ENCODE measurements at places on chromosomes 6 and 20.

GRCh38 chr6:30171677-30172471, 8.5 kb downstream of the TRIM15 start:
- DNase-seq: peak; percentile 42
- peaks cover 100% of the 10 kb centered on the region for H3K27me3 ChIP-seq
- peaks cover 3% of the 10 kb centered on the region for H3K4me1 ChIP-seq
- H3K36me3 ChIP-seq: no peaks in the 10 kb centered on the region
- no peak overlapping the region for H3K27ac ChIP-seq
- peak overlapping the region; percentile 38 for H3K4me3 ChIP-seq

DNA sequence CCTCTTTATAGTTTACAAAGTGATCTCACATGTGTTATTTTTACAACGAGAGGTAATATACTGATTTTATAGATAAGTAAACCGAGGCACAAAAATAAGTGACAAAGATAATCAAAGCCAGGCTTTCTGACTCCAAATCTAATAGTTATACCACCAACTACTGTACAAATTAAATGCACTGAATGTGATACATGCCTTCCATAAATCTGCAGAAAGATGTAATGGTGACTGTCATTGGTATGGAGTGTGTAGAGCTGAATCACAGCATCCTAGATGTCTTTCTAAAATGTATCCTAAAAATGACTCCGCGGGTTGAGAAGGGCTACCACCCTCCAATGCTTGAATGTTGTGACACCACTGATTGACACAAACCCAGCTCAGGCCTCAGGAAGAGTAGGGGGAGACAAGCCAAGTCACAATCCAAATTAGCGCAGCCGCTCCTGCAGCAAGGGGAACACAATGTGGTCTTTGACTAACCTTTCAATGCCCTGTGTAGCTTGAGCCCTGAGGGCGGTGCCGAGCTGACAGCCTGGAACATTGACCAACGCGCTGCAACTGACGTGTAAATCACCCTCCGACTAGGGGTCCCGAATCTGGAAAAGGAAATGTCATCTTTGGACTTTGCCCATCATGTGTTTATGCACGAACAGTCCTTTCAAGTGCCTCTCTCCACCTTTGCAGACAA, 136.8 kb downstream of the OLIG3 start:
- H3K27ac ChIP-seq: no peak overlapping the region
- no peak for DNase-seq
- no peak overlapping the region for H3K4me3 ChIP-seq
- no peaks in the 10 kb centered on the region for H3K27me3 ChIP-seq
- H3K4me1 ChIP-seq: peaks cover 12% of the 10 kb centered on the region

GRCh38 chr6:17167327-17167979, 65.6 kb downstream of the STMND1 start:
- H3K4me1 ChIP-seq: no peaks in the 10 kb centered on the region
- no peak for DNase-seq
- no peak overlapping the region for H3K4me3 ChIP-seq
- no peaks in the 10 kb centered on the region for H3K36me3 ChIP-seq
- H3K27me3 ChIP-seq: peaks cover 1% of the 10 kb centered on the region

DNA sequence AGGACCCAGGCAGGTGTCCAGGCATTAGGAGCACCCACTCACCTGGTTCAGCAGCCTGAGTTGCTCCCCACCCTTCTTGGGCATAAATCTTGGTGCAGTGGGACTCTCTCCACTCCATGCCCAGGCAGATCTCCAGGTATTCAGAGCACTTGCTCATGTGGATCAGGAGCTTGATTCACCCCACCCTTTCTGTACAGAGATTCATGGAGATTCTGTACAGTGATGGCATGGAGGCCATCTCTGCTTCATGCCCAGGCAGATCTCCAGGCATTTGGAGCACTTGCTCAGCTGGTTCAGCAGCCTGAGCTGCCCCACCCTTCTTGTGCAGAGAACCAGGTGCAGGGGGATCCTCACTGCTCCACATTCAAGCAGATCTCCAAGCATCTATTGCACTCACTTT, 44.1 kb downstream of the BEND6 start:
- no peaks in the 10 kb centered on the region for H3K27me3 ChIP-seq
- H3K36me3 ChIP-seq: peaks cover 13% of the 10 kb centered on the region

DNA sequence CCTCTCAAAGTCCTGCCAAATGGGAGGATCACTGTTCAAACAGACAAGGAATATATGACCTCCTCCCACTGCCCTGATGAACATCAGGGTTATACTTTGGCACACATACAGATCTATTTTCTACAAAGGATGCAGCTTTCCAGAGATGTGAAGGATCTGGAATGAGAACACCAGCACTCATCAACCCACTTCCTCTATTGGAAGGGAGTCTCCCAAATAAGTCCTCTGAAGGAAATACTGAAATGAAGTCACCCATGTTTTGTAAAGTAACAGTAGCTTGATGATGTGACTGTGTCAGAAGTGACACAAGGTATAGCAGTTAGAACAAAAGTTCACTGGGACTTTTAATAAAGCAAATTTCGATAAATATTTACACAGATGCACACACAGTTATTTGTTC, 104.9 kb downstream of the OGFRL1 start:
- peaks cover 15% of the 10 kb centered on the region for H3K36me3 ChIP-seq
- H3K27ac ChIP-seq: peak overlapping the region; percentile 89
- no peak for DNase-seq
- no peak overlapping the region for H3K4me3 ChIP-seq

- no peak overlapping the region for H3K4me3 ChIP-seq
- no peaks in the 10 kb centered on the region for H3K27me3 ChIP-seq
- DNase-seq: no peak
- H3K27ac ChIP-seq: no peak overlapping the region
Measured at GRCh38 chr6:125714441-125715090, 34.9 kb upstream of the HEY2 start.

DNA sequence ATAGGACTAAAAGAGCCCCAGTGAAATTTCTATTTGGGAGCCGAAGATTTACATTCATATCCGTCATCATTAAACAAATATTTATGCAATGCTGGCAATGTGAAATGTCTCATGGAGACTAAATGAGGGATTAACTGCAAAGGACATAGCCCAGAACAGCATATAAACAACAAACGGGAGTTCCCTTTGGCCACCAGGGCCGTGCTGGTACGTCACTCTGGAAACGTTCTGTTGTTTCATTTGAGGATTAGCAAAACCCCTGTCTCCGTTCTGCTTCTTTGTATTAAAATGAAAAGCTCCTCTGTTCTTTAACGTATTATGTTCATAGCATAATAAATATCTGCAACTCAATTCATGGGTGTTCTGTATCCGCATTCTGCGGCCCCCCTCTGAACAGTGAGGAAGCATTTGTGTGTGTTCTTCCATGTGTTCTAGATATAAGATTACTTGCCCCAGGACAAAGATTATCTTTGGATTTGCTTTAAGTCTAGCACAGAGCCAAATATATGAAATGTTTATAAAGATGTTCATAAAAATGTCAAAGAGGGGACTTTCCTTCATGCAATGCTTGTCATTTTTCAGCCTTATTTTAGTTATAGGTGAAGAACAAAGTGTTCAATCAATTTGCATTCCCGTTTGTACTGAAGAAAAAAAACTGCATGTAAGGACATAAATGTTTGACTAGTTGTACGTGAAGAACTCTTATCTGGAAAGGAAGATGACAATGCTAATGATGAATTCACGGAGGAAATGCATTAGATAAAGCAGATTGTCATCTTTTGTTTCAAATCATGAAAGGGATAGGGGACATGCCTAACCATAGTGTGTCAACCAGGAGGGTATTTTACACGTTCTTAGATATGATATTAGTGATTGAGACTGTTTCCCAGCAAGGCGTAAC, 90.0 kb upstream of the TNFAIP3 start:
- H3K27me3 ChIP-seq: no peaks in the 10 kb centered on the region
- no peak for DNase-seq
- H3K27ac ChIP-seq: peak overlapping the region; percentile 91
- H3K4me1 ChIP-seq: peaks cover 42% of the 10 kb centered on the region
- no peaks in the 10 kb centered on the region for H3K36me3 ChIP-seq

DNA sequence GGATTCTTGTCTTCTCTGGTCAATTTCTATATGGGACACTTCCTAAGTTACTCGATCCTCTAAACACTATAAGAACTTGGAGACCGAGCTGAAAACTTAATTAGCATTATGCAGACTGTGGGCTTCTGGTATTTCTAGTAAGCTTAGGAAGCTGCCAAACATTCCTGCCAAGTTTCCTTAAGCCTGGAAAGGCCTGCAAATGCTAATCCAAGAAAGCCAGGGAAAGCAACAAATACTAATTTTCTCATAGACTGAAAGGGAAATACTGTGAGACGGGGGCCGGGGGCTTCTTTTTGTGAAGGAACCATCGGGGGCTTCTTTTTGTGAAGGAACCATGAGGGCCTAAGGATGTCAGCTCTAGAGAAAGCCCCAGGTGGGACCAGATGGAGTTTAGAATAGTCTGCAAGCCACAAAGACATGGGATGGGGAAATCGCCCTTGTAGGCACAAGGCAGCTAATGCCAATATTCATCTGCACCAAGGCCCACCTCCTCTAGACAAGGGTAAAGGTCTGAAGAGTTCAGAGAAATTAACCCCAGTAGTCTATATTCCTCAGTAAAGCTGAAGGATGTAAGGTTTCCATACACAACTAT, 332.4 kb upstream of the PRDM1 start:
- DNase-seq: no peak
- H3K27ac ChIP-seq: no peak overlapping the region
- no peaks in the 10 kb centered on the region for H3K4me1 ChIP-seq
- peaks cover 11% of the 10 kb centered on the region for H3K27me3 ChIP-seq

GRCh38 chr20:16491294-16491905, 81.8 kb downstream of the KIF16B start:
- no peak overlapping the region for H3K27ac ChIP-seq
- no peaks in the 10 kb centered on the region for H3K27me3 ChIP-seq
- peaks cover 3% of the 10 kb centered on the region for H3K4me1 ChIP-seq
- peaks cover 15% of the 10 kb centered on the region for H3K36me3 ChIP-seq
- DNase-seq: no peak

All from mesothelial cell of epicardium (in vitro differentiated cells).